ENCODE measurements at places on chromosomes 6 and 20. TPM values are rescaled to one million over a fixed set of nuclear protein-coding genes. Genes with fewer than 3 reads are reported as not detected.

DNA sequence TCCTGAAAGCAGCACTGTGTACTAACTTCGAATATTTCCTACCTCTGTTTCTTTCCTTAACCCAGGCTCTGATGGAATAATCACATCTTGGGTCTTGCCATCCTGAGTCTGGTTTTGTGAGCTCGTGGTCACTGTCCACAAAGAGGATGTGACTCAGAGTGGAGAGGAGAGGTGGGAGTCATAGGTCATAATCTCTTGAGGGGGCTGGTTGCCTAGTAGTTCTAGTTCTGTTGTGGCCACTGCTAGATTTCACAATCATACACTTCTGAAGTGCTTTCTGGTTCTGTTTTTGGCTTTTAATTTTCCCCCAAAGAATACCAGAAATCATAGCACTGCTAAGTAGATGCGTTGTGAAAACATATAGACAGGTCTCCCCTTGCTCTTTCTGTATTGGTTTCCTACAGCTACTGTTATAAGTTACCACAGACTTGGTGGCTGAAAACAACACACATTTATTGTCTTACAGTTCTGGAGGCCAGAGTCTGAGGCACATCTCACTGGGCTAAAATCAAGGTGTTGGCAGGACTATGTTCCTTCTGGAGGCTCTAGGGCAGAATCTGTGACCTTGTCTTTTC is 102.8 kb downstream of the NRSN1 start:
- DNase-seq: no peak

DNA sequence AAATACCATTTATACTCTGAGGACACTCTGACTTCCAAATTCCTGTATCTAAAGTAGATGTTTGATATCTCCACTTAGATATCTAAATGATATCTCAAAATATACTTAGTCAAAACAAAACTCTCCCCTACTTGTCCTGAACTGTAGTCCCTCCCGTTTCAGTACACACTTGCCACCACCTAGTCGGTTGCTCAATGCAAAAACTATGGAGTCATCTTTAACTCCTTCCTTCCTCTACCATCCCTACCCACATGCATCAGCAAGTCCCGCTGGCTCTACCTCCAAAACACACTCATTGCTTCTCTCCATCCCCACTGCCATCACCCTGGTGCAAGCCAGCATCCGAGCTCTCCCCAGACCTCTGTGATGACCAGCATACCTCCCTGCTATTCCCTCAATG is 13.2 kb downstream of the STX7 start:
- no peak for DNase-seq

DNA sequence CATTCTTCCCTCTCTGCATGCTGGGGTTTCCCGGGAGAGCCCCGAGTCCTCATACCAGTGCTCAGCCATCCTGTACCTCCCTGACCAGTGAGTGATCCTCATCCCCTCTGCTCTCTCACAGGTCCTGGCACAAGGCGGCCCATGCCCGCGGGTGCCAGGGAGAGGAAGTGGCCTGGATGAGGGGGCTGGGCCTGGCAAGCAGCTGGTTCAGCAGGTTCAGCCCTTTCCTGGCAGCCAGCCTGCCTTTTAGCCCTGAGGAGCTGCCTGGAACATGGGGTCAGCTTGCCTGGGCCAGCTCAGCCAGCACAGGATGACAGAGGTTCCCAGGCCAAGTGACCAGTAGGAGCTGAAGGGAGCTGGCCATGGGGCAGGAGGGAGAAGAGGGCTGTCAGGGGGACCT is 10.9 kb downstream of the MOCS1 start:
- DNase-seq: peak; percentile 85

GRCh38 chr20:6764619-6765018 is 2.9 kb upstream of the BMP2 start:
- no peak for DNase-seq

The TBX18 gene
- 7.1 TPM for total RNA-seq
